Natural killer cell treated with Interleukin-12 subunit alpha and Interleukin-12 subunit beta and Interleukin-15 and Interleukin-18, amount 100 ng/mL, for 72 hours (primary cell): ENCODE measurements at places on chromosomes 16 and 17. TPM values are rescaled to one million over a fixed set of nuclear protein-coding genes. Genes with fewer than 3 reads are reported as not detected.

RAB11FIP3 gene
- 53.4 TPM for total RNA-seq

KCNG4 gene
- total RNA-seq: not detected

ACSM2A gene
- total RNA-seq: not detected

CES1 gene
- 1.3 TPM for total RNA-seq

SLC38A8 gene
- not detected for total RNA-seq

GRCh38 chr16:57191056-57191571 is 5.0 kb downstream of the RSPRY1 start:
- no peak for DNase-seq

DNA sequence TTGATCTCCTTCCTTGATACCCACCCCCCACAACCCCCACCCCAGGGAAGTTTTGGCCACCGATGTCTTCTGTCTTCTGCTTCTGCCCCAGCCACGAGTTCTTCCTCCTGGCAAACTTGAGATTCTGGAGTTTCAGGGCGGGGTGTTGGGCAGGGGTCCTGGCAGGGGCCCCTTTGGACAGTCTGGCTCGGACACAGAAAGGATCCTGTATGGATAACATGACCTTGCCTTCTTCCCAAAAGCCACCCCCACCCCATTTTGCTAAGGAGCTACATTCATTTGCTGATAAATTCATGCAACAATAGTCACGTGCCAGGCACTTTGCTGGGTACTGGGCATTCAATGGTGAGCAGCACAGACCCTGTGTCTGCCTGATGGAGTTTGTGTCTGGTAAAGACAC is 5.9 kb upstream of the COL1A1 start:
- DNase-seq: no peak

DNA sequence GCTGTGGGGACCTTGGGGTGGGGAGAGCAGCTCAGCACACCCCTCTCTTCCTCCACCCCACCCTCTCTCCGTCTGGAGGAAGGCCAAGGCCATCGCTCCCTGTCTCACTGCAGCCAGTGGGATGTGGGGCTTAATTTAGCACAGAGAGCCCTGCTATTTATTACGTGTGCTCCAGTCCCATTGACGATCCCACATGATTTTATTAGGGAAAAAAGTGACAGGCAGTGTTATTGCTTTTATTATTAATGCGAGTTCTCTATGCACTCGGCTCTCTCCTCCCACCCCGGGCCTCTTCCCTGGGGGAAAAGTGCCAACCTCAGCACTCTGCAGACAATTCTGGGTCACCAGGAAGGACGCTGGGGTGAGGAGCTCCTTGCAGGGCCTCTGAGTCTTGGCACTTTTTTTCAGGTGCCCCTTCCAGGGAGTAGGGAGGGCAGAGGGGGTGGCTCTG is 57.3 kb downstream of the MGAT5B start:
- DNase-seq: no peak

DNA sequence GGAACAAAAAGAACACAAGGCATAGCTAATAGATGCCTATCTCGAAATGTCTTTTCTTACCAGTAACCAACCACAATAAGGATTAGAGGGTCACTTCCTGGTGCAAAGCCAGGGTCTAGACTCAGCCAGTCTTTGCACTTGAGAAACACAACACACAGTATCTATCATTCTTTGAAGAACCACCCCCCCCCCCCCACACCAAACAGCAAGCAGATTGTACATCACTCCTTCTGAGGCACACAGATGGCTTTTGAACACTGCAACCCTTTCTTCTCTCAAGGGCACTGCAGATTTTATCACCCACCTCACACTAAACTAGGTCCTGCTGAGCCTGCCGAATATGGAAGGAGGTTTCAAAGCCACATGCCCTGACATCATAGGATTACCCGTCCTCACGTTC is 145.6 kb downstream of the AATF start:
- no peak for DNase-seq

GRCh38 chr16:53219795-53220454 is 165.1 kb downstream of the CHD9 start:
- DNase-seq: no peak

- DNase-seq: peak; percentile 69
These were observed 16.2 kb downstream of the SOCS3 start for GRCh38 chr17:78343543-78344201.

DNA sequence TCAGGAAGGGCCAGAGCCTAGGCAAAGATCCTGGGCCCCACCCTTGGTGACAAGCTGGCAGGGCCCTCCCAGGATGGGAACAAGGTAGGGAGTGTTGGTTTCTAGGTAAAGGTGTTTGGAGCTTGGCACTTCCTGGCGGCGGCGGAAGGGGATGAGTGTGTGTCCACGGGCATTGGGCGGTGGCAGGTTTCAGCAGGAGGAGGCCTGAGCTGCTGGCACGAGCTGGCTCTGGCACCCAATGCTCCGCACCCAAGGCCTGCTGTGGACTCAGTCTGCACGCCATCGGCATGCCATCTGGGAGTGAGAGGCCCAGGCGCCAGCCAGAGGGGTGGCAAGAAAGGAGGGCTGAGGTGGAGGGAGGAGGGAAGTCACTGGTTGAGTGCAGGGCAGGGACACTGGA is 46.9 kb upstream of the TAC4 start:
- DNase-seq: no peak

- DNase-seq: no peak
These were observed 151.2 kb downstream of the MSI2 start for GRCh38 chr17:57407287-57408070.

- DNase-seq: no peak
These were observed 331.3 kb upstream of the EEF2KMT start for GRCh38 chr16:5428932-5429331.

DNA sequence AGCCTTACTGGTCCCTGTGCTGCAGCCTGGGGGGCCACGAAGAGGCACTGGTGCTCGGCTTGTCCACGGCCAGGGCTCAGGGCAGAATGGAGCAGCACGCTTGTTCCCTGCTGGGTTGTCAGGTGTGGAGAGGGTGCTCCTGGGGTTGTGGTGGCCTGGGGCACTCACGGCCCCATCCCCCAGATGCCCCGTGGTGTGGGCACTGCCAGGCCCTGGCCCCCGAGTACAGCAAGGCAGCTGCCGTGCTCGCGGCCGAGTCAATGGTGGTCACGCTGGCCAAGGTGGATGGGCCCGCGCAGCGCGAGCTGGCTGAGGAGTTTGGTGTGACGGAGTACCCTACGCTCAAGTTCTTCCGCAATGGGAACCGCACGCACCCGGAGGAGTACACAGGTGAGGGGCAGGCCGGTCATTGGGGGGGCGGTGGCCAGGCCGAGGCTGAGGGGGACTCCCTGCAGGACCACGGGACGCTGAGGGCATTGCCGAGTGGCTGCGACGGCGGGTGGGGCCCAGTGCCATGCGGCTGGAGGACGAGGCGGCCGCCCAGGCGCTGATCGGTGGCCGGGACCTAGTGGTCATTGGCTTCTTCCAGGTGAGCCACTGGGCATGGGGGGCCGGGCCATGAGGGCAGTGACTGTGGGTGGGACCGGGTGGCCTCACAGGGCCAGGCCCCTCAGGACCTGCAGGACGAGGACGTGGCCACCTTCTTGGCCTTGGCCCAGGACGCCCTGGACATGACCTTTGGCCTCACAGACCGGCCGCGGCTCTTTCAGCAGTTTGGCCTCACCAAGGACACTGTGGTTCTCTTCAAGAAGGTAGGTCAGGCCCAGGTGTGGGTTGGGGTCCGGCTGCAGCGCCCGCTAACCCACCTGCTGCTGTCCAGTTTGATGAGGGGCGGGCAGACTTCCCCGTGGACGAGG is 1.5 kb downstream of the PDIA2 start:
- no peak for DNase-seq

DNA sequence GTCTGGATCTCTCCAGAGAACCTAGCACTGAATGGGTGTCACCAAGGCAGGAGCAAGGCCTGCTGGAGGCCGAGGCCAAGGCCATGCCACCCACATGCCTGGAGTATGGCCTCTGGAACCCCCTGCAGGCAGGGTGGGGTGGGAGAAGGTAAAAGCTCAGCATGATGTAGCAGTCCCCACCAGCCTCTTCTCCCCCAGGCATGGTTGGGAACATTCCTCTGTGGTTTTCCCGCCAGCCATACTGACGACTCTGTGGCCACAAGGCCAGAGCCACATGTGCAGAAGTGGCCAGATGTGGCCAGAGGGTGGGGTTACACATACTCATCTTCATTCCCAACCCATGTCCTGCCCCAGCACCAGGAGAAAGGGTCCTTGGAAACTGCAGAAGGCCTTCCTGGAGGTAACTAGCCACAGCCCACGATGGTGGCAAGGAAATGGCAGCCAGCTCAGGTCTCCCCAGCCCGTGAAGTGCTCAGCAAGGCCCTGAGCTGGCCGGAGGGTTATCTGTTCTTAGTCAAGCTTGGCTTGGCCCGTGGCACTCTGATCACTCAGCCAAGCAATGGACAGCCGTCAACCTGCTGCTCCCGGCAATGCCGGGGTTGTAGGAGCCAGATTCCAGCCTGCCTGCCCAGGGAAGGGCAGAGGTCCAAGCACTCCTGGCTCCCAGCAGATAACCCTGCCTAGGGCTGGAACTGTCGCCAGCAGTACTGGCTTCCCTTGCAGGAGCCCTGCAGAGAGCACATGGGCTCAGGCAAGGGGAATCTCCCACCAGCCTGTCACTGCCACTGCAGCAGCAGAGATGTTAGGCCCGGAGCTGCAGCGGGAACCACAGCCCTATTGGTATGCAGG is 26.1 kb downstream of the HDAC5 start:
- no peak for DNase-seq

- no peak for DNase-seq
These were observed 24.5 kb downstream of the UNC13D start for GRCh38 chr17:75819678-75820077.

DNA sequence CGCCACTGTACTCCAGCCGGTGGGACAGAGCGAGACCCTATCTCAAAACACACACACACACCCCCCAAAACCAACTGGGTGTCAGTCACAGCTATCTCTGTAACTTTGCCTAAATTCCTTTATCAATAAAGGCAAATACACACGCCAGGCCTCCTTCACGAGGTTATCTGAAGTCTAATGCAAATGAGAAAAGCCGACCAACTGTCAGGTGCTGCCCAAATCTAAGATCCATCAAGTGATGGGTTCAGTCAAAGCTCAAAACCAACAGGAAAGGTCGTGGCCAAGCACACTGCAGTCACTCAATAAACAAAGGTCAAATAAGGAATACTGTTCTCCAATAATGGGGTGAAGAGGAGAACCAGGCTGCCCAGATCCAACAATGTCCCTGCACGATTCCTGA is 1.1 kb downstream of the ANKFY1 start:
- DNase-seq: no peak

GRCh38 chr17:79304884-79305283 is 230.3 kb downstream of the ENGASE start:
- no peak for DNase-seq

DNA sequence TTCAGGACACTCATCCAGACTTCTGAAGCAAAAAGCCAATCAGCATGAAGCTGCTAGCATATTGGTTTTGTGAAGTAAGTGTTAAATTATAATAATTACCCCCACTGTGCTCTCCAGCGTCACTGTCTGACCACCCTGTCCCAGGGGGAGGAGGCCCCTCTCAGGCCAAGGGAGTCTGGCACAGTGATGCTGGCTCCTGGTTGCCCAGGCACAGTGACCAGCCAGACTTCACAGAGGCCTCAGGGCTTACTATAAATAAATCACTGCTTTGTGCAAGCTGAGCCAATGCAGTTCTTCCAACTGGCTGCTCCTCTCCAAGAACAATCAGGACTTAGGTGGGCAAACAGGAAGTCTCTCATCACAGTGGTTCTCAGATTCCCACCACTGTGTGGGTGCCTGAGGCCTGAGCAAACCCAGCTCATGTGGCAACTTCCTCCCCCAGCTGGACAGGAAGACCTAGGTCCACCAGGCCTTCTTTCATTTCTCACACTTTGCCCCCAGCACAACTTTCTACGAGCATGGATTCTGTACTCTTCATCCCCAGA is 1.7 kb upstream of the DBNDD1 start:
- peak; percentile 35 for DNase-seq

GRCh38 chr17:57442914-57443571 is 186.7 kb downstream of the MSI2 start:
- no peak for DNase-seq
